ENCODE measurements at places on chromosomes 6 and 20. TPM values are rescaled to one million over a fixed set of nuclear protein-coding genes. Genes with fewer than 3 reads are reported as not detected.
A peak's percentile ranks its signal among the peaks of the same experiment; 100 is the strongest.

- H3K27ac ChIP-seq, result no peak overlapping the region
- peaks cover 92% of the 10 kb centered on the region for H3K36me3 ChIP-seq
- peaks cover under 1% of the 10 kb centered on the region for H3K4me1 ChIP-seq
- DNase-seq, result no peak
These were observed 12.7 kb downstream of the RBM39 start for GRCh38 chr20:35729283-35729807.

Gene DOK5
- total RNA-seq, result 0.82 TPM

Gene GNRH2
- 1.4 TPM for total RNA-seq

DNA sequence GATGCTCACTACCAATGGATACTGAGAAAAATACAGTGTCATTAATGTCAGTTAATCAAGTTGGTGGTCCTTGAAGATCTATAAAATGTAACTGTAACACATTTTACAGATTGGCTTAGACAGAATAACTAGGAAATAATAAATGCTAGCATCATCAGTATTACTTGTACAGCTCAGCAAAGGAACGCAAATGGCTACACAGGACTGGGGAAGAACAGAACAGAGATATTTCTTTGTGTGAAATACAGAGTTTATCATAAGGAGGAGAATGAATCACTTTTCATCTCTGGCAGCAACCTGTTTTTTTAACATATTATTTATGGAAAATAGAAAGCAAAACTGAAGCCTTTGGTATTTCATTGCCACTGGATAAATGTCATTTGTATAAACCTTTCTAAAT is 8.2 kb upstream of the QKI start:
- H3K4me3 ChIP-seq, result peak overlapping the region; percentile 48
- H3K27ac ChIP-seq, result peak overlapping the region; percentile 20
- DNase-seq, result no peak
- H3K27me3 ChIP-seq, result no peaks in the 10 kb centered on the region
- no peaks in the 10 kb centered on the region for H3K36me3 ChIP-seq
- H3K4me1 ChIP-seq, result peaks cover 14% of the 10 kb centered on the region

Gene CCN5
- total RNA-seq, result not detected

Gene KHDC1L
- total RNA-seq, result not detected

Gene TFAP2D
- total RNA-seq, result not detected

DNA sequence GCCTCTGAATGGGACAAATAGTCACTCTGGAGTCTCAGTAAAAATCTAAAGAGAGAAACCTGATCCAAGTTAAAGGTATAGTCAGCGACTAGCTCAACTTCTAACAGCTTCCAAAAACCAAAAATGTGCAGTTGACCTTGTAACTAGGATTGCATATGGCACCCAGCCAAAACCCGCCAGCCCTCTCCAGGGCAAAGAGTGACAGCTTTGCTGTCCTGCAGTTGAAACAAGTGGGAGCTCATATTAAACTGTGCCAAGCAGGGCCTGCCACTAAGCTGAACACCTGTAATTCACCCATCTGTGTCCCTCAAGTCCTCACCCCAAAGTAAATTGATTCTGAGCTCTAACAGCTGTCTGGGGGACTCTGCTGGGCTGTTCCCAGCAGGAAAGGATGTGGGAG is 695.3 kb downstream of the MAFB start:
- H3K4me1 ChIP-seq, result no peaks in the 10 kb centered on the region
- no peaks in the 10 kb centered on the region for H3K27me3 ChIP-seq
- H3K36me3 ChIP-seq, result no peaks in the 10 kb centered on the region
- DNase-seq, result no peak
- H3K27ac ChIP-seq, result no peak overlapping the region
- no peak overlapping the region for H3K4me3 ChIP-seq

DNA sequence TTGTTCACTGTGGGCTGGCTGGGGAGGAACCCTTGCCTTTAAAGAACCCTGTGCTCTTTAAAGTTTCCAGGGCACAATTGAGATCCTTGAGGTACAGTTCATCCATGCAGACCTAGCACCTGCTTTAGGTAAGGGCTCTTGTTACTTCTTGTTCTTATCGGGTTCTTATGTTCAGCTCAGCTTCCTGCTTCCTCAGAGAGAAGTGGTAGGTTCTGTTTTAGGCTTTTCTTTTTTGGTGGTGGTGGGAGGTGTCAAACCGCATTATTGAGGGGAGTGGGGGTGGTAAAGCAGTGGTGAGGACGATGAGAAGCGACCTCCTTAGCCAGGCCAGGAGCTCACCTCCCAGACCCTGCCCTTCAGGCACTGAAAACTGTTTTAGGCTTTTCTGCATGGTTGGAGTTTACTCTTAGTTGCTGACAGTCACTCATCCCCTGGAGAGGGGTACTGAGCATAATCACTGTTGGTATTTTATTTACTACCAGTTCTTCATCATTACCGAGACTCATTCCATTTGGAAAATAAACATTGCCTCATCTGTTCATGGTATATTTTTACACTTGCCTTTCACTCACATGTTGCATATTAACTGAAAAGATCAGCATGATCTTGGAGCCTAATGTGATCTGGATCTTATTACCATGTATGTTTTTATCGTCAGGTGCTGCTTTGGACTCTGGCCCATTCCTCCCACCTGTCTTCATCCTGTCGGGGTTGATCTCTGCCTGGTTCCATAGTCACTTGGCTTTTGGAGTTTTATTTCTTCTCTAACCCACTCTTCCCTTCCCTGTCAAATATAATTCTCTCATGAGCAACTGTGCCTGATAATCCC is 35.4 kb downstream of the SLC16A10 start:
- no peak for DNase-seq
- H3K27me3 ChIP-seq, result no peaks in the 10 kb centered on the region
- H3K27ac ChIP-seq, result no peak overlapping the region

Gene LY6G6D
- not detected for total RNA-seq

Gene MOCS1
- total RNA-seq, result 16.0 TPM

Gene PPP1R16B
- total RNA-seq, result 0.41 TPM

- H3K4me3 ChIP-seq, result no peak overlapping the region
- no peak overlapping the region for H3K27ac ChIP-seq
- no peaks in the 10 kb centered on the region for H3K36me3 ChIP-seq
- H3K4me1 ChIP-seq, result no peaks in the 10 kb centered on the region
These were observed 1.9 kb downstream of the TBXT start for GRCh38 chr6:166165558-166166313.

DNA sequence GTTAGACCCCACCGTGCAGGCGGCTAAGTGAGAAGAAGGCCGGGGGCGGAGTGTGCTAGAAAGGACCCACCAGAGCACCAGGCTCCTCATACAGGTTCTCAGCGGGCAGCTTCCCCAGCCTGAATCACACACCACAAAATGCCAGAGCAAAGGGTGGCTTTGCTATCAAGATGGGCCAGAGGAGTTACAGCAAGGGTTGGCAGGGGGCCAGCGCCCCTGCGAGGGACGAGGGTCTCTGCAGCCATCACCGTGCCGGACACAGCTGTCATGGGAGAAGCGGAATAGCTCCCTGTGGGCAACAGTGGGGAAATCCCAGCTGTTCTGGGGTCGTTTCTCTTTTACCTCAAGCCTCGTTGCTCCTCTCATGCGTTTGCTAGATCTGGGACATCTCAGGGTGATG is 206.3 kb downstream of the SMOC2 start:
- H3K4me1 ChIP-seq, result no peaks in the 10 kb centered on the region
- no peak for DNase-seq
- H3K4me3 ChIP-seq, result no peak overlapping the region
- no peaks in the 10 kb centered on the region for H3K36me3 ChIP-seq

DNA sequence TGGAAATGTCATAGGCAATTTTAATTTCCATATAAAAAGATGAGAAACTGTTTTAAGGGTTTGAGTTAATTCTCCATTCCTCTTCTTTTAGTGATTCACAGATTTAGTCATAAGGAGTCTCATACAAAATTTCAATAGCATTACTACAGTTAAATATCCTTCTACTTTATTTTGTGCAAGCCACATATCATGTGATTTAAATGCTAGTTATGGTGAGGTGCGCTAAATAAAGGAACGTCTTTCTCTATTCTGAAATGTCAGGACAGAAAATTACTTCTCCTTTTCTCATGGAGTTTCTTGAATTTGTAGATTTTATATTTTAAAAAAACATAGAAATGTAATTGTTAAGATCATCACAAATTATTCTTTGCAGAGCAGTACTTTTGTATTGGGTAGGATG is 50.0 kb upstream of the SUPT3H start:
- H3K36me3 ChIP-seq, result peaks cover 18% of the 10 kb centered on the region
- no peak for DNase-seq
- peaks cover 8% of the 10 kb centered on the region for H3K4me1 ChIP-seq
- no peak overlapping the region for H3K4me3 ChIP-seq
- no peak overlapping the region for H3K27ac ChIP-seq
- no peaks in the 10 kb centered on the region for H3K27me3 ChIP-seq

DNA sequence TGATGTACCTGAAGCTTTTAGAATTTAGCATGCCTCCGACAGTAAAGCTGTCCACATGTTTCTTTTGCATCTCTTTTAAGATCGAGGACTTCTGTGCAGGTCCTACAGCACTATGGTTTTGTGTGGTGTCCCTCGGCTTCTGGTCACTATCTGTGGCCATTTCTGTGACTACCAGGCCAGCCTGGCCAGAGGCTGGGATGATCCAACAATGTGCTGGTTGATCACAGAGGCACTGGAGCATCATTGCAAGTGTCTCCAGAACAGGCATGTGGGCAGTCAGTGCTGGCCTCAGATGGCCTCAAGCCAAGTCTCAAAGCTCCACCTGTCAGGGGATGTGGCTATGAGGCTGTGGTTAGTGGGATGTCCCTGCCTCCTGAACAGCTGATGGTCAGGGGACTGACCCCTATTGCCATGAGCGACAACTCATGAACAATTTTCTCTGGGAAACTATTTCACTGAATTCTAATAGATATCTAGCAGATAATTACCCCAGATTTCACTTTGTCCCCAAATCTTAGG is 136.6 kb downstream of the SYNDIG1 start:
- no peaks in the 10 kb centered on the region for H3K27me3 ChIP-seq
- no peak overlapping the region for H3K4me3 ChIP-seq
- no peak for DNase-seq
- H3K4me1 ChIP-seq, result peaks cover 13% of the 10 kb centered on the region
- no peaks in the 10 kb centered on the region for H3K36me3 ChIP-seq

Gene LRRN4
- total RNA-seq, result 1.1 TPM

Gene ULBP3
- 14.7 TPM for total RNA-seq

DNA sequence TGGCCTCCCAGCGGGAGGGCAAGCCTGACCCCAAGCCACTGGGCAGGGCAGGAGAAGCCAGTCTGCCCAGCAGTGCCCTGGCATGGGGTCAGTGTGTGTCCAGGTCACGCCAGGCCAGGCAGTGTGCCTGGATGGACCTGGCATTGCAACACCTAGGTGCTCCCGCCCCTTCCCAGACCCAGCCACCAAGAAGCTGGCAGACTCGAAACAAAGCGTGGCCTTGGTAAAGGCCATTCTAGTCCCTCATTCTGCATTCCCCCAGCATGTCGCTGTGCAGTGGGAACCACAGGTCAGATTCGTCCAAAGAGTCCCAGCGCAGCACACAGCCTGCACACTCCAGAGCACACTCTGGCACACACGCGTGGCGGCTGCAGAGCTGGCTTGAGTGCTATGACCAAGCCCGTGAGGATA is 19.3 kb upstream of the APMAP start:
- no peak overlapping the region for H3K27ac ChIP-seq
- H3K27me3 ChIP-seq, result peaks cover 3% of the 10 kb centered on the region
- no peak overlapping the region for H3K4me3 ChIP-seq
- no peaks in the 10 kb centered on the region for H3K4me1 ChIP-seq
- DNase-seq, result no peak

DNA sequence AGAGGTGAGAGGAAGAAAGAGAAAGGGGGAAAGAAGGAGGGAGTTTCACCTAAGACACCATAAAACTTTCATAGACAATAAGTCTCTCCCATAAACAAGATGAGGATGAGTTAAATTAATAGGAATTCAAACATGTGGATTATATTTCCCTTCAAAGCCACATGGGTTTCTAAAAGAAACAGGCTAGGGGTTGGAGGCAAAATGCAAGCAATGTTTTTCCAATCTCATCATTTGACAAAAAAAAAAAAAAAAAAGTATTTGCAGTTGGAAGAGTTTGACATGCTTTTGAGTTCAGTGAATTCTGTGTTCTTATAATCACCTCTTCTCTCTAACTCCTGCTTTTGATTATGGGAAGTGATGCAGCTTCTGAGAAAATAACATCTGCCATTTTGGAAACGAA is 286.5 kb upstream of the PRND start:
- DNase-seq, result peak; percentile 4
- no peak overlapping the region for H3K4me3 ChIP-seq
- no peaks in the 10 kb centered on the region for H3K36me3 ChIP-seq
- no peaks in the 10 kb centered on the region for H3K27me3 ChIP-seq
- H3K4me1 ChIP-seq, result no peaks in the 10 kb centered on the region

GRCh38 chr6:122352981-122353664 is 46.3 kb upstream of the HSF2 start:
- H3K4me3 ChIP-seq, result no peak overlapping the region
- no peak overlapping the region for H3K27ac ChIP-seq
- no peak for DNase-seq
- no peaks in the 10 kb centered on the region for H3K27me3 ChIP-seq
- no peaks in the 10 kb centered on the region for H3K36me3 ChIP-seq

Gene C6orf15
- 4.6 TPM for total RNA-seq

- no peaks in the 10 kb centered on the region for H3K27me3 ChIP-seq
- no peak for DNase-seq
- H3K4me1 ChIP-seq, result no peaks in the 10 kb centered on the region
- no peak overlapping the region for H3K27ac ChIP-seq
These were observed 109.7 kb upstream of the NAA20 start for GRCh38 chr20:19907326-19908056.

Gene TRAPPC3L
- not detected for total RNA-seq

DNA sequence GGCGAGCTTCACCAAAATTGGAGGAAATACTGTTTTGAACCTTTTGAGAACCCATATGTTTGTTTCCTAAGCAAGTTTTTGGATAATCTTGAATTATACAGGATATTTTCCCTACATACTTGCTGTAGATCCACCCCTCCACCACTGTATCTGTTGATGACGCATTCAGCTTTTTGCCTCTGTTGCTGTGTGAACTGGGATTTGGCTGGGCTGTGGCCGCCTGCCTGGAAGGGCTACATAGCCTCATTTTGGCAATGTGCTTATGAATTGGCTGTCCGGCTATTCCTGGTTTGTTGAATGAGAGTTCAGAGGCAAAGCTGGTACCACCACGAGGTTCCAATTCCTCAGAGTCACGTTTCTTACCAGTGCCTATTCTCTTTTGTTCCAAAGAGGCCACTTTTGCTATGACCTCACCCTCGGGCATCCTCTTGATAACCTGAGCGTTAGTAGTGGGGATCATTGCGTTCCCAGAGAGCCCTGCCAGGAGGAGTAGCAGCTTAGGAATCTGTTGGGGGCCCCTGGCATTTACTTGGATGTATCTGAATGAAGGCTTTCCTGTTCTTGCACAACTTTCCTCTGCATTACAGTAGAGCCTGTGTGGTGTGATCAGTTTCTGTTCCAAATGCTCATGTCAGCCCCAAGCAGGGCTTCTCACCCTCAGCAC is 6.4 kb downstream of the FAM83D start:
- peak overlapping the region; percentile 46 for H3K27ac ChIP-seq
- H3K4me3 ChIP-seq, result no peak overlapping the region
- DNase-seq, result peak; percentile 71
- H3K4me1 ChIP-seq, result peaks cover 21% of the 10 kb centered on the region

- no peaks in the 10 kb centered on the region for H3K4me1 ChIP-seq
- H3K4me3 ChIP-seq, result peak overlapping the region; percentile 20
- peak; percentile 50 for DNase-seq
- no peak overlapping the region for H3K27ac ChIP-seq
- peaks cover 3% of the 10 kb centered on the region for H3K36me3 ChIP-seq
These were observed 51.7 kb downstream of the CHMP4B start for GRCh38 chr20:33862709-33863403.

Data from astrocyte (in vitro differentiated cells and primary cell).